Upper lobe of right lung (tissue), 1 donor: ENCODE measurements at places on chromosomes 13 and 19. TPM values are rescaled to one million over a fixed set of nuclear protein-coding genes. Genes with fewer than 3 reads are reported as not detected.

GRCh38 chr19:49862391-49863253 lies 4.8 kb downstream of the PNKP start:
- peak; percentile 70 for DNase-seq

The SCAF1 gene
- 67.9 TPM for total RNA-seq

GRCh38 chr19:6103217-6103644 lies 7.1 kb downstream of the RFX2 start:
- DNase-seq: peak; percentile 79

The CILP2 gene
- total RNA-seq: 0.41 TPM

GRCh38 chr19:7377196-7377595 lies 28.5 kb downstream of the ARHGEF18 start:
- no peak for DNase-seq

- peak; percentile 88 for DNase-seq
Measured at GRCh38 chr19:56839652-56840450, 675 bp downstream of the PEG3 start.

DNA sequence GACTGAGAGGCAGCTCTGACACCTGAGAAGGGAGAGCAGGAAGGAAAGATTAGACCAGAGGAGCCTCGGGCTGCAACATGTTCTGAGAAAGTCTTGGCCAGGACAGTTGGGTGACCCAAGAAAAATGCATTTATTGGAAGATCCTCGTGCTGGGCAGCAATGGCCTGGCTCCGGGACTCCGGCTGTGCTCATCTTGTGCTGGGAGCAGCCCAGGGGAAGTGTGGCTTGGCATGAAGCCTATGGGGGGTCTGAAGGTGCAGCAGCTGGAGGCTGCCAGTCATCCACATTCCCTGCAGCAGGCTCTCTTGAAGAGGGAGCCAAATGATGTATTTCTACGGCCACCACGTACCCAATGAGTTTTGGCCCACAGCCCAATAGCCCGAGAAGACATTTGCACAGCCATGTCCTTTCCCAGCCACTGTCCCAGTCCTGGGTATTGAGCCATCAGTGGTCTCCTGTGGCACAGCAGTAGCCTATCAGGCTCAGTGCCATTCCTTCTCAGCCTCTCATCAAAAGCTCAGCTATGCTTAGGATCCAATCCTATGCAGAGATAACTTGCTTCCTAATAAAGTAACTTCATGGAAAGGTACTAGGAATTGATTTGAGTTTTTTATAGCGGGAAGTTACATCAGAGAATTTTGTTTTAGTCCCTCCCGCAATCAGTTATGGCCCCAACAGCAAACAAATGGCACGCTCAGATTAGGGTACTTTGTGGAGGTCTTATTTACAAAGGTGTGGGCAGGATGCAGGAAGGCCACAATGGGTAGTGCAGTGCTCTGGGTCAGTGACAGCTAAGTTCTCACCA lies 76.0 kb upstream of the MEDAG start:
- DNase-seq: no peak

GRCh38 chr13:59532405-59532804 lies 631.3 kb downstream of the DIAPH3 start:
- DNase-seq: no peak

DNA sequence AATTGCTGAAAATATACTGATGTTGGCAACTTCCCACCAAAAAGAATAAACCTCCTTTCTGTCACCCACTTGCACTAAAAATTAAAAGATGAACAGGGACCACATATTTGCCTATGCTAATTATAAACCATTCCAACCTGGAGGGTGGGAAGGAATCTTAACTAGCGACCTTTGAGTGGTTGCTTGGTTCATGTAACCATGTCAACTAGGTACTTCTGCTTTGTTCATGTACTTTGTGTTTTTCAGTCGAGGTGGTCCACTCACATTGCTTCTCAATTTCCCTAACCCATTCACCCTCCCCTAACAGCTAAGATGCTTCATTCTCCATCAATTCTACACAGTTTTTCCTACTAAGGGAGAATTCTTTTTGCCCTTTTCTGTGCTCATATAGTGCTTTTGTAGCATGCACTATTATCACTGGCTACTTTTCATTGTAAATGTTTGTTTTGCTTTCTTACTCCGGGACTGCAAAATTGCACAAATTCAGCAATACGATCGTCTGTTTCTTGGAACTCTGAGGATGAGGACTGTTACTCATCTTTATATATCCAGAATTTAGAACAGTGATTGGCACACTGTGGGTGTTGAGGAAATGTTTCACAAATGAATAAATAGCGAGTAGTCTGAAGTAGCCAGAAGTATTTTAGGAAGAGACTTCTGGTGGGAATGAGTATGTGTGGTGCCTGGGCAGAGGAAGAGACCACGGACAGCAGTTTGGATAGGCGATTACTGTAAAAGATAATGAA lies 187.5 kb downstream of the GPC6 start:
- no peak for DNase-seq

The SRRM5 gene
- 0.29 TPM for total RNA-seq

- no peak for DNase-seq
Measured at GRCh38 chr13:50617134-50617721, 226.3 kb downstream of the DLEU7 start.

The TMEM221 gene
- total RNA-seq: not detected

DNA sequence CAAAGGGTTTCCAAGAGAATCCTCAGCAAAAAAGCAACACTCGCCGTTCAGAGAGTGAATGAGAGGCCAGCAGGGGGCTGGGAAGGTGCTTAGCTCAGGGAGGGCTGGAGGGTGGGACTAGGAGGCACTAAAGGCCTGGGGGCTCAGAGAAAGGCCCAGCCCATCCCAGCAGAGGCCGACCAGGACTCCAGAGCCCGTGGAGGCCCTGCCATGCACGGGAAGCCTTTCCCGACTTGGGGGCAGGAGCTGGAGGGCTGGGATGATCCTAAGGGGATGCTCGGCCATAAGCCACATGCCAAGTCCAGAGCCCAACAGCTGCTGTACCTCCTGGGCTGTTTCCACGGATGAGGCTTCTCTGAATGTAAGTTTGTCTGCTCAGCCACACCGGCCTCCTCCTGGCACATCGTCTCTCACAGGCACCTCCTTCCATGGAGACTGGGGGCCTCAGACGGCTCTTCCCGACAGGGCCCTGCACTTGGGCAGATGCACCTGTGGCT lies 19.5 kb downstream of the RASA3 start:
- peak; percentile 48 for DNase-seq

DNA sequence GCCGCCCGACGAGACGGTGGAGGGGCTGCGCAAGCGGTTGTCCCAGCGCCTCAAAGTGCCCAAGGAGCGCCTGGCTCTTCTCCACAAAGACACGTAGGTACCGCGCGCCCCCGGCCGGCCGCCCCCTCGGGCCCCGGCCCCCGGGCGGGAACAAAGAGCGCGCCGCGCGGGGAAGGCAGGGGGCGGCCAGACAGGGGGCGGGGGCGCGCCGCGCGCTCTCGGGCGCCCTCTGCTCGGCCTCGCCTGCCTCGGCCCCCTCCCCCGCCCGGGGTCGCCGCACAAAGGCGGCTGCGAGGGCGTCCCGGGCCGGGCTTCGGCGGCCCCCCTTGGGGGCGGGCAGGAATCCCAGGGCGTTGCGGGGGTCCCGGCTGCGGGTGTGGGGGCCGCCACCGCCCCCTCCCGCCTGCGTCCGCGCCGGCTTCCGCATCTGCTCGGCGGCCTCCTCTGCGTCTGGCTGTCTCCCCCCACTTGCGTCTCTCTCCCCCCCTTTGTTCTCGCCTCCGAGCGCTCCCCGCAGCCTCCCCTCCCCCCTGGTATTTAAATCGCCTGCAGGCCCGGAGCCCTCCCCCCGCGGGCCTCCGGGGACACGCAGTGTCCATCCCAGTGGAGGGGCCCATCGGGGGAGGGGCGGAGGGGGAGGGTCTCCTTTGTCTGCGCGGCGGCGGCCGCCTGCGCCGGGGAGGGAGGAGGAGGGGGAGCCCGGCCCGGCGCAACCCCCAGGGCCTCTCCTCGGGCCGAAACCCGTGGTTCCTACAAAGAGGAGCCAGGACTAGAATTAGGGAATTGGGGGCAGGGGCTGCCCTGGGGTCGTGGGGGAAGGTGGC lies 2.3 kb downstream of the MIDN start:
- DNase-seq: peak; percentile 86

DNA sequence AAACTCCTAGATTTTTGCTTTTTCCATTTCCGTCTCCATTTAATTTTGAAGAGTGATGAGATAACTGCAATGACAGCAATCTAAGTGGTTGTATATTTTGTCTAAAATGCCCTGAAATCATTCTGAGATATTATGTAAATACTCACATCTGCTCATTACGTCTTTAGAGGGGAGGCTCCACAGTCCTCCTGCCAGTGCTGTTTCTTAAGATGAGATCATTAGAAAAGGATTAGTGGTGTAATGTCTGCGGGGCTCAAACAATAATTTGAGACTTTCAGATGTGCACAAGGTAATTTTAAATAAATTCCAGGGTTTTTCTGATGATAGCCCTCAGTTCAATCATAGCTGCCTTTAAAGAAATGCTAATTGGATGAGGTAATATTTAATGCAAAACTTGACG lies 437.9 kb downstream of the FOXO1 start:
- no peak for DNase-seq

The ZNF582 gene
- total RNA-seq: 4.2 TPM

GRCh38 chr19:45097776-45098520 lies 5.0 kb downstream of the PPP1R37 start:
- DNase-seq: peak; percentile 73

- no peak for DNase-seq
Measured at GRCh38 chr19:2041433-2041682, 9.7 kb downstream of the MKNK2 start.

GRCh38 chr13:43390619-43391018 lies 367.2 kb downstream of the DNAJC15 start:
- DNase-seq: no peak

The BEST2 gene
- total RNA-seq: not detected

- peak; percentile 82 for DNase-seq
Measured at GRCh38 chr19:4717191-4717965, 6.3 kb downstream of the DPP9 start.

The SLC17A7 gene
- 0.69 TPM for total RNA-seq

DNA sequence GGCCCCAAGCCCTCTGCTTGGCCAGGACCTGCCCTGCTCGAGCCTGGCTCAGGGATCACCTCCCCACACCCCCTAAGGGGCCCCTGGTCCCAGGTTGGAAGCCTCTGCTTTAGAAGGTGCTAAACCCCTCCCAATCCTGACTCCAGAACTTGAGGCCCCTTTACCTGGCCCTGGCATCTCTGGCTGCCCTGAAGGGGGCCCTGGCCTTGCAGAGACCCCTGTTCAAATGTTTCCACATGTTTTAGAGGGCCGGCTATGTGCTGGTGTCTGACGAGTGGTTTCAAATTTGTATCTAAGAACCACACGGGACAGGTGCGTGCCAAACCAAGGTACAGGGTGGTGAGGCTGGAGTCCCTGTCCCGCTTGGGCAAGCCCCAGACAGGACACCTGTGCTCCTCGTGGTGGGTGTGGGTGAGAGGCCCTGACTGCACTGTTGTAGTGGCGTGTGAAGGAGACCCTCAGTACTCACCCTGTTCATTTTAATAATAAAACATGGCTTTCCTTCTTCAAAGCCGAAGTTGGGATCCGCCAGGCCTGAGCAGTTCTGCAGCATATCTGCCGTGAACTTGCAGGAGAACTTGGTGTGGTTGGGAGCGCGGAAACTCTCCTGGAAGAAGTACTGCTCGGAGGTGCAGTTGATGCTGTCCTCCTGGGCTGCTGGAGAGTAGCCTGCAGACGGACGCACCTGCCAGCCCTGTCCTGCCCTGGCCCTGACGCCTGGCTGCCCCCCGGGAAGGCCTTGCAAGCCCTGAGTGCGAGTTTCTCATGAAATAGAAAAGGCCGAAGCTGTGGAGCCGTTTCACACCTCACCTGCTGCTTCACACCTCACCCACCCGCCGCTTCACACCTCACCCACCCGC lies 5.4 kb downstream of the ATP4B start:
- peak; percentile 49 for DNase-seq

The ADPRHL1 gene
- 1.9 TPM for total RNA-seq

The ZNF614 gene
- total RNA-seq: 7.6 TPM

- DNase-seq: no peak
Measured at GRCh38 chr19:54325631-54326030, 12.7 kb upstream of the LILRA5 start.

- DNase-seq: no peak
Measured at GRCh38 chr13:100290165-100290801, 201.4 kb downstream of the PCCA start.

DNA sequence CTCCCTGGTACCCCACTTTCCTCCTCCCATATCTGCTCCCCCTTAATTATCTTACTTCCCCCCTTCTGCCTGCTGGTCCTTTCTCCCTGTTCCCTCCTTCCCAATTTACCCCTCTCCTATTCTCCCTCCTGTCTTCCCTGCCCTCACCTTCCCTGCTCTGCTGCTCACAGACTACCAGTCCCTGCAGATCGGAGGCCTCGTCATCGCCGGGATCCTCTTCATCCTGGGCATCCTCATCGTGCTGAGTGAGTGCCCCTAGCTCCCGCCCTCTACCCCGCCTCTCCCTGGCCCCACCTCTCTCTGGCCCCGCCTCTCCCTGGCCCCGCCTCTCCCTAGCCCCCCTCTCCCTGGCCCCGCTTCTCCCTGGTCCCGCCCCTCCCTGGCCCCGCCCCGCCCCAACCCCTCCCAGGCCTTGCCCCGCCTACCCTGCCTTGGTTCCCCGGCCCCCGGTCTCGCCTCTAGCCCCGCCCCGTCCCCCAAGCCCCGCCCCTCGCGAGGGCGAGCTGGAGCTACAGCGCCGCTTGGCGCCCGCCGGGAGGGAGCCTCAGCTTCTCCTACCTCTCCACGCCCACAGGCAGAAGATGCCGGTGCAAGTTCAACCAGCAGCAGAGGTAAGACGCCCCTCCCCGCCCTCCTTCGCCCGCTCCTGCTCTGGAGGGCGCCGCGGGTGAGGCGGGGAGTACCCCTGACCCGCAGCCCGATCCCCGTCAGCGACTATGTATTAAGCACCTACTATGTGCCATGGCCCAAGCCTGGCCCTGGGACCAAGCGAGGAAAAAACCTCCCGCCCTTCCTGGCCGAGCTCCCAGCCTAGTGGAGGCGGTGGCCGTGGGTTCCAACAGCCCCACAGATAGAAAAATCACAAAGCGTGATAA lies 1.9 kb upstream of the FXYD7 start:
- DNase-seq: peak; percentile 97

GRCh38 chr13:44243198-44243857 lies 130.3 kb upstream of the SERP2 start:
- DNase-seq: no peak

DNA sequence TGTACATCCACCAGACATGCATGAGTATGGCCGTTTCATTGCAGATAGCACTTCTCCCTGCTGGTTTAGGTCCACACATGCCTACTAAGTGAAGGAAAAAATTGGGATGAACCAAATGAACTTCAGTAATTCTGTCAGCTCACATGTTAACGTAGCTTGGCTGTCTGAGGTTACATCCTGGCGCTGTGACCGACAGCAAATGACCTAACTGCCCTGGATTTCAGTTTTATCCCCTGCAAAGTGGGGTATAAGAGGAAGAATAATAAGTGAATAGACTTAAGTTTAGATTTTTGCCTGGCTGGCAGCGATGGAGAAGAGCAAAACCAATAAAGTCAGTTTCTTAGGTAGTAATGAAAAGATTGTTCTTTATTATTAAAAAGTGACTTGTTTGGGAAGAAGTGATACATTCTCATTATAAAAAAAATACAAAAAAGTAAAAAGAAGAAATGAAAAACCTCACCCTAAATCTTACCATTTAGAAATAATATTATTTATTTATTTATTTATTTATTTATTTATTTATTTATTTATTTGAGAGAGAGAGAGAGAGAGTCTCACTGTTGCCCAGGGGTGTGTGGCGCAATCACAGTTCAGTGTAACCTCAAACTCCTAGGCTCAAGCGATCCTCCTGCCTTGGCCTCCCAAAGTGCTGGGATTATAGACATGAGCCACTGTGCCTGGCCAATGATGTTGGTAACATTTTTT lies 4.2 kb upstream of the RNF113B start:
- no peak for DNase-seq

The SLC27A1 gene
- total RNA-seq: 27.8 TPM

The CHST8 gene
- total RNA-seq: 0.64 TPM

GRCh38 chr19:40377876-40378385 lies 12.1 kb downstream of the HIPK4 start:
- DNase-seq: no peak

The WDR18 gene
- 21.9 TPM for total RNA-seq
